Mesothelial cell of epicardium (in vitro differentiated cells): ENCODE measurements at places on chromosomes 1 and 21.

DNA sequence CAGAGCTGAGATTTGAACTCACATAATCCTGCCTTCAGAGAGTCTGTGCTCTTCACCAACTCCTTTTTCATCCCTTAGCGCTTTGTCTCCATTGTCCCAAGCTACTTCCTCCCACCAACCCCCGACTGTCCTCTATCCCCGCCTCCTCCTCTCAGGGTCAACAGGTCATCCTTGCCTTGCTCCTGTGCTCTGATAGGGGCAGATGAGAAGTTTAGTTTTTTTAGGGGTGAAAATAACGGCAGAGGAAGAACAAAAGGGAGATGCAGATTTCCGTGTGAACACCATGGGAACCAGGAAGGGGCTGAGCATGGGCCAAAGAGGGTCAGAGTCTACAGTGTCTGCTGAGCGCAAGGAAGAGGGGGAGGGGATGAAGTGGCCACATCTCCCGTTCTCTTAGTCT is 31.9 kb downstream of the GLUL start:
- DNase-seq: no peak
- H3K36me3 ChIP-seq: no peaks in the 10 kb centered on the region
- H3K27ac ChIP-seq: no peak overlapping the region

GRCh38 chr1:168236836-168237611 is 11.2 kb downstream of the SFT2D2 start:
- H3K36me3 ChIP-seq: peaks cover 57% of the 10 kb centered on the region
- H3K27me3 ChIP-seq: no peaks in the 10 kb centered on the region
- DNase-seq: no peak
- H3K27ac ChIP-seq: no peak overlapping the region
- no peak overlapping the region for H3K4me3 ChIP-seq
- no peaks in the 10 kb centered on the region for H3K4me1 ChIP-seq

- no peak for DNase-seq
- no peak overlapping the region for H3K27ac ChIP-seq
- H3K4me3 ChIP-seq: no peak overlapping the region
- H3K4me1 ChIP-seq: peaks cover 12% of the 10 kb centered on the region
- H3K27me3 ChIP-seq: no peaks in the 10 kb centered on the region
- H3K36me3 ChIP-seq: no peaks in the 10 kb centered on the region
These were observed 76.6 kb downstream of the HSPA13 start for GRCh38 chr21:14306126-14306907.

- H3K4me3 ChIP-seq: no peak overlapping the region
- no peak overlapping the region for H3K27ac ChIP-seq
- no peaks in the 10 kb centered on the region for H3K36me3 ChIP-seq
- DNase-seq: no peak
These were observed 33.9 kb upstream of the LBR start for GRCh38 chr1:225461533-225462428.

DNA sequence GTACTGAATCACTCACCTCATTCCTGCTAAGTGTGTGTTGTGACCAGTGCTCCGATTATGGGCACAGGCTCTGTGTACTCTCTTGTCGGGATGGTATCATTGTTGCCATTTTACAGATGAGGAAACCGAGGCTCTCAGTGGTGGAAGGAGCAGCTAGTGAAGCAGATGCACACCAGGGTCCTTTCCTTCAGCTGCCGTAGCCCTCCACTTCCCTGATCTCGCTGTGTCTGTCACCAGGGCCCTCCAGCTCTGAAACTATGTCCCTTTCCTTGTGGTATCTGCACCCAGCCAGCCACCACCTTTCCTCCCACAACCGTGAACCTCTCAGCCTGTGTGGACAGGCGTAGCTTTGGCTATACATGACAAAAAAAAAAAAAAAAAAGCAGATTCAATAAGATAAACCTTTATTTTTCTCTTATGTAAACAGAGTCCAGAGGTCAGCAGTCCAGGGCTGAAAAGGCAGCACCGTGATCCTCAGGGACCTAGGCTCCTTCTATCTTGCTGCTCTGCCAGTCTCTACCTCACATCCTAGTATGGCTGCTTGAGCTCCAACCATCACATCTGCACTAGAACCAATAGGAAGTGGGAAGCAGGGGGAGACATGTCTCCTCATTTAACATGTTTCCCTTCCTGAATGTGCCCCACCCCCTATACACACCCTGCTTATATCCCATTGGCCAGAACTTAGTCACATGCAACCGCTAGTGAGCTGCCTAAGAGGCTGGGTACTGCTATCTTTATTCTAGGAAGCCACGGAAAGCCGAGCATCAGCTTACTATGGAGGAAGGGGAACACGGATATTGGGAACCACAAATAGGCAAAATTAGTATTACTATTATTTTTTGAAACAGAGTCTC is 44.3 kb downstream of the TMEM51 start:
- no peaks in the 10 kb centered on the region for H3K36me3 ChIP-seq
- H3K4me3 ChIP-seq: no peak overlapping the region
- no peak for DNase-seq
